Cortex of kidney (tissue), 1 donor: ENCODE measurements at places on chromosomes 2 and 18.

GRCh38 chr2:238847841-238848690 is at the start of gene TWIST2:
Gene TWIST2, plus strand, starts transcription at chr2:238848085. Its CDS starts 131 bp downstream, at chr2:238848216.
- DNase-seq = no peak

GRCh38 chr18:64119916-64120315 is 29.0 kb downstream of the LINC00305 start:
- no peak for DNase-seq

- DNase-seq = no peak
Observed at GRCh38 chr2:75053484-75054112, 95.2 kb downstream of the POLE4 start.

DNA sequence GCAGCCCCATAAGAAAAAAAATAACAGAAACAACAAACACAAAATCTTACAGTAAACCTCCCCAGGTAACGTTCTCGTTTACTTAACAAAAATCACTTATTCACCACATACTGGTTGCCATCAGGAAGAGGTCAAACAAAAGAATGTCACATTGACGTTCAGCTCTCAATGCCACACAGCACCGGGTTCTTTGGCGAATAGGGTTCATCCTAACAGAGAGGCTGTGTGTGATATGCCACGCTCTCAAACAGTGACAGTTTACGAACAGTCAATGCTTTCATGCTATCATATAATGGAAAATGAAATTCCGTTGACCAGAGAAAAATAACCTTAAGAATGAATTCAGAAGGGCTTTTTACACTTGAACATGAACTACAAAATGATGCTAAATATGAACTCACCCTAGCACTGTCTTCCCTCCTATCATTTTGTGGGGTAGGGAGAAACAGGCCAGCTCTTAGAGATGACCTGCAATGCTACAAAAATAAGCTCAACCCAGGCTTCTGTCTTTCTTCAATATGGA is 2.0 kb downstream of the TMEM163 start:
- DNase-seq = no peak

- DNase-seq = no peak
Observed at GRCh38 chr2:151637271-151637781, 97.0 kb downstream of the NEB start.
